Pancreas (tissue), 10 donors: ENCODE measurements at places on chromosomes 2 and 18. TPM values are rescaled to one million over a fixed set of nuclear protein-coding genes. Genes with fewer than 3 reads are reported as not detected.
A peak's percentile ranks its signal among the peaks of the same experiment; 100 is the strongest.

DNA sequence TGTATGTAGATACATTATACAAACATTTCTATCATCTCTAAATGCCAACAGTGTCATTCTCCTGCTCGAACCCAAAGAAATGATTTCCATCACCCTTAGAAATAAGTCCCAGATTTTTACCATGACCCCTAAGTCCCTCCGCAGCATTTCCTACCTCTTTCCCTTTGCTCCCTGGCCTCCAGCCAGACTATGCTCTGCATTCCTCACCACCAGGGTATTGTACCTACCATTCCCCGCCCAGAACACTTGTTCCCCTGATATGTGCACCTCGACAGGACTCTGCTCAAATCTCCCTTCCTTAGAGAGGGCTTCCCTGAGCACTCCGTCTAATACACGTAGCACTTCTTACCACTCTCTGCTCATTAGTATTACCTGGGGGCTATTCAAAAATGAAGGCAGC is 630.2 kb downstream of the ARHGAP15 start:
- no peak overlapping the region for H3K27ac ChIP-seq
- no peaks in the 10 kb centered on the region for H3K4me1 ChIP-seq
- no peaks in the 10 kb centered on the region for H3K36me3 ChIP-seq
- no peak for DNase-seq

ACVR1C gene
- polyA plus RNA-seq = 0.46 TPM

DNA sequence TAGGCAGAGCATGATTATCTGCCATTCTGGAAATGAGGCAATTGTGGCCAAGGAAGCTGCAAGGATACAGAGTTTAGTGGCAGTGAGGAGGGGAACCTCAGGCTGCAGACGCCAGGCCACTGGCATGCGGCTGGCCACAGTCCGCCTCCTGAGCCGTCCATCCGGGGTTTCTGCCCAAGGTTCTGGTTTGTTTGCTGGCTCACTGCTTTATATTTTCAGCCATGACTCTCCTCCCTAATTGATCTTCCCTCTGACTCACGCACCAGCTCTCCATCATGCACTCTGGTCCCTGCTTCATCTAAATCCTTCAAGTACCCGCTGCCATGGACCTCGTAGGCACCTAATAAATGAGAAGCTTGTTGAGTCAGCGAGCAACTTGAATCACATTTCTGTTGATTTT is 107.8 kb upstream of the REV1 start:
- no peaks in the 10 kb centered on the region for H3K36me3 ChIP-seq
- H3K4me1 ChIP-seq = no peaks in the 10 kb centered on the region
- DNase-seq = no peak
- no peak overlapping the region for H3K27ac ChIP-seq
- no peaks in the 10 kb centered on the region for H3K27me3 ChIP-seq

STAMBP gene
- 9.8 TPM for polyA plus RNA-seq

C1QL2 gene
- 0.07 TPM for polyA plus RNA-seq

GRCh38 chr2:124633812-124634211 is 608.7 kb downstream of the CNTNAP5 start:
- no peak overlapping the region for H3K27ac ChIP-seq
- no peak overlapping the region for H3K4me3 ChIP-seq
- DNase-seq = no peak
- no peaks in the 10 kb centered on the region for H3K36me3 ChIP-seq

NT5DC4 gene
- not detected for polyA plus RNA-seq

GRCh38 chr18:76390452-76391035 is 104.5 kb downstream of the ZNF516 start:
- H3K36me3 ChIP-seq = no peaks in the 10 kb centered on the region
- H3K27ac ChIP-seq = no peak overlapping the region
- no peak for DNase-seq
- no peaks in the 10 kb centered on the region for H3K4me1 ChIP-seq
- no peaks in the 10 kb centered on the region for H3K27me3 ChIP-seq
- no peak overlapping the region for H3K4me3 ChIP-seq

GRCh38 chr2:649426-650342 is 27.5 kb downstream of the TMEM18 start:
- no peak overlapping the region for H3K4me3 ChIP-seq
- H3K4me1 ChIP-seq = peaks cover 9% of the 10 kb centered on the region
- no peak for DNase-seq
- H3K27ac ChIP-seq = no peak overlapping the region
- H3K36me3 ChIP-seq = no peaks in the 10 kb centered on the region

IL36A gene
- not detected for polyA plus RNA-seq

DNA sequence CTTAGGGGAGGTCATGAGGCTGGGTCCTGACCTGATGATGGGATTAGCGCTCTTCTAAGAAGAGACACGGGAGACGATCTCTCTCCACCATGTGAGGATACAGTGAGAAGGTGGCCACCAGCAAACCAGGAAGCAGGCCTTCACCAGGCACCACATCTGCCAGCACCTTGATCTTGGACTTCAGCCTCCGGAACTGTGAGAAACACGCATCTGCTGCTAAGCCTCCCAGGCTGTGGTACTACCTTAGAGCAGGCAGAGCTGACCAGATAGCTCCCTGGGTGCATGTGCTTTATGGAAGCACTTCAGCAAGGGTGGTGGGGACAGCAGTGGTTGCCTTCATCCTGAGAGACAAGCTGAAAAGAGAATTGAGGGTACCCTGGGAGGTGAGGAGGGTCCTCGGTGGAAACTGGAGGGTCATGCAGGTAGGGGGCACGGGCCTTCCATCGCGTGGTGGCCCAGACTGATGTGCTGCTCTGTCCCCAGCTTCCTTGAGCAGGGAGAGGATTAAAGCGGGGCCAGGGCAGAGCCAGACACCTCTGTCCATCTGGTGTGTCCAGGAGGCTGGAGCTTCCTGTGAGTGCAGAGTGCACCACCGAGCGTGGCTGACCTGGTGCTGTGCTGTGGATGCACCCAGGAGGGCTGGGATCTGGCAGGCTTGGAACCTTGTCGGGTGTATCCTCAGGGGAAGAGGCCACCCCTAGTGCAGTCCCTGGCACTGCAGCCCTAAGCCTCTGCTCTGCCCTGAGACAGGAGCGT is 42.9 kb upstream of the HS6ST1 start:
- no peaks in the 10 kb centered on the region for H3K36me3 ChIP-seq
- no peaks in the 10 kb centered on the region for H3K27me3 ChIP-seq
- H3K27ac ChIP-seq = no peak overlapping the region
- DNase-seq = peak; percentile 81
- no peak overlapping the region for H3K4me3 ChIP-seq
